Activated CD4-positive, alpha-beta T cell treated with anti-CD3 and anti-CD28 coated beads for 24 hours (primary cell): ENCODE measurements at places on chromosomes 7 and 10.

DNA sequence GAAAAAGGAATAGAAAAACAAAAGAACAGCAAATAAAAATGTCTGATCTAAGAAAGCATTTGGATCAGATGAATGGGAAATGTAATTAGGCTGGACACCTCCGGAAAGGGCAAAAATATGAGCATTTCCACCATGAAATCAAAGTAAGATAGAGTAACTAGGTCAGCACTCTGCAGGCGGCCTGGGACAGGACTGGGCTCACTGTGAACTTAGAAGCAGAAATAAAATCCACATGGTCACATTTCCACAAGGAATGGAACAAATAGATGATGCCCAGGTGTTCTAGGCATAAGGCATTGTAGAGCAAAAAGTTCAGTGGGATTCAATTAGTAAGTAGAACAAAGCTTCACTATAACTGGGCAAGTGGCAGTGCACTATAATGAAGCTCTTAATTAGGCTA, 209.9 kb upstream of the ETV1 start:
- no peak for DNase-seq

- no peak for DNase-seq
These were observed 51.5 kb downstream of the RBM17 start for GRCh38 chr10:6140141-6140841.

- no peak for DNase-seq
These were observed 13.8 kb upstream of the INPP5A start for GRCh38 chr10:132523561-132524442.

DNA sequence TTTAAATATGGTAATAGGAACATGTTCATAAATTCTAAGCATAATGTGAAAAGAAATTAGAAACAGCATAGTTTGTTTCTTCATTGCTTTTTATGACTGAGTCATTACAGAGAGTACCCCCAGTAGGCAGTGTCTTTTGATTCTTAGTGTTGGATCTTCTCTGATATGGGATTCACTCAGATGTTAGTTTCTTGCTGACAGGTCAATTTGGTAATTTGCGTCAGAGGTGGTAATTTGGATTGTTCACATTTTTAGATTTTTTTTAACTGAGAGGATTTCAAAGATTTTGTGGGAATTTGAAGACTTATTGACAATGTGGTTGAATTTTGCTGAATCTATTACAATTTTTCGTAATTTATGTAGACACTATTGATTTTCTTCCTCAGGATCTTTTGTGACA, 2.1 kb downstream of the HSPA14 start:
- DNase-seq = no peak

- DNase-seq = no peak
These were observed 1.7 kb upstream of the CYP2C9 start for GRCh38 chr10:94936721-94937120.

- DNase-seq = no peak
These were observed 266.0 kb downstream of the MAD1L1 start for GRCh38 chr7:1966631-1967200.

DNA sequence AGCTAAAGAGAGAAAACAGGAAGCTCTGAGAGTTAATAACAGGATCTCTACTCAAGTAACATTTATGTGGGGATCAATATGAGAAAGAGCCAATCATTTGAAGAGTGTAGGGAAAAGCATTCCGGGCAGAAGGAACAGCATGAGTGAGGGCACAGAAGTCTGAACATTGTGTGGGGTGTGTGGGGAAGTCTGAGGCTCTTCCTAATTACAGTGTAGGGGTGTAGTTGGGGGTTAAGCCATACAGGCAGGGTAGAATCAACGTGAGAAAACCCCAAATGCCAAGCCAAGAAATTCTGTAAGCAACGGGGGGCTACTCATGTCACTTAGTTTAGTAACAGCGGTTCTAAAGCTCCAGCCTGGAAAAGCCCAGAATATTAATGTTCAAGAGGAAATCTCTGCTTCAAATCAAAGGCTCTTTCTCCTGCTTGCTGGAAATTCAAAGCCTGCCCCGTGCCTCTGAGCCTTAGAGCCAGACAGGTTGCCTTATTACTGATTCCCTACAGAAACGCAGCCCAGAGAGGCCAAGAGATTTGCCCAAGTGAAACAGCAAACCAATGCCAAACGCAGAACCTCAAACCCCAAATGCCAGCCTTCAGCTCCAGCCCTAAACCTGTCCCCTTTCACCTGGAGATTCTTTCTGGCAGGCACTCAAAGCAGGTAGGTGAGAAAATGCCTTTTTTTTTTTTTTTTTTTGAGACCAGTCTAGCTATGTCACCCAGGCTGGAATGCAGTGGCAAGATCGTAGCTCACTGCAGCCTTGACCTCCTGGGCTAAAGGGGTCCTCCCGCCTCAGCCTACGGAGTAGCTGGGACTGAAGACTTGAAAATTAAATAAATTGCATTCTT, 36.1 kb downstream of the DNAJB12 start:
- DNase-seq = no peak

- DNase-seq = no peak
These were observed 133.9 kb downstream of the DKK1 start for GRCh38 chr10:52447931-52448353.

- DNase-seq = no peak
These were observed 3.5 kb downstream of the SKIDA1 start for GRCh38 chr10:21521751-21522533.

- DNase-seq = no peak
These were observed 639.7 kb downstream of the AUTS2 start for GRCh38 chr7:70237831-70238575.

DNA sequence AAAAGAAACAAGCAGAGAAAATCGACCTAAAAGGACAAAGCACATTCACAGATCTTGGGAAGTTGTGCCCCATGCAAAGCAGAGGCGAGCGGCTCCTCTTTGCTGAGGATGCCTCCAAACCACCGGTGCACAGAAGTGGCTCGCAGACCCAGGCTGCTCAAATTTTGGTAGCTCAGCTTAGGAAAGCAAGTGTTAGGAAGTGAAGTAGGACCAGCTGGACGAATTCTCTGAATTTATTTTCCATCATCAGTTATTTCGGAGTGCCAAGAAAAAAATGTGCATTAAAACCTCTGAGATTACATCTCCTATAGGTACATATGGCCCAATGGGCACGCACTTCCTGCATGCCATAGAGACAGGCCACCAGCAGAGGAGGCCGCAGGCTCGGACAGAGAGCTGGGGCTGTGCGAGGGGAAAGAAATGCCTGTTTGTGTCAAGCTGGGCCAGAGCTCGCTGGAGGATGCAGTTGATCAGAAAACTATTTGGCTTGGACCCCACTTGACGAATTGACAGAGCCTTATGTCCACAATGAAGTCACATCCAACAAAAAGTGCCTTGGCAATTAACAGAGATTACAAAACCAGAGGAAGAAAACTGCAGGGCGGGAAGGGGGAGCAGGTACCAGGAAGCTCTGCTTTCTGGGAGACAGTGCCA, 122.3 kb upstream of the LYZL2 start:
- no peak for DNase-seq

DNA sequence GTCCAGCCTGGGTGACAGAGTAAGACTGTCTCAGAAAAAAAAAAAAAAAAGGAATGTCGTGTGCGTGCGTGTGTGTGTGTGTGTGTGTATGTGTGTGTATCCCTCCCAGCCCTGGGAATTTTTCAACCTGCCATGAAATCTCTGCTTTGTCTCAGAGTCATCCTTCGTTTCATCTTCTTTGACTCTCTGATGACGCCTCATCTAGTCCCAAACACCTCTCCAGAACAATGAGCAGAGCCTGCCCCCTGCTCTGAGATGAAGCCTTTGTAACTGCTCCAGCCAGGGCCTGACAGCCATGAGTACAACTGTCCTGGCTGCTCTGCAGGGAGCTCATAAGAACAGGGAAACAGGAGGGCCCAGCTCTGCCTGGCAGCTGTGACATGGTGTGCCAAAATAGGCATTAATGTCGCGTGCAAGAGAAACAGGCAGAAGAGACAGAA, 149.5 kb downstream of the FAM107B start:
- DNase-seq = no peak

GRCh38 chr7:116551692-116552091, 26.9 kb downstream of the CAV1 start:
- DNase-seq = no peak

DNA sequence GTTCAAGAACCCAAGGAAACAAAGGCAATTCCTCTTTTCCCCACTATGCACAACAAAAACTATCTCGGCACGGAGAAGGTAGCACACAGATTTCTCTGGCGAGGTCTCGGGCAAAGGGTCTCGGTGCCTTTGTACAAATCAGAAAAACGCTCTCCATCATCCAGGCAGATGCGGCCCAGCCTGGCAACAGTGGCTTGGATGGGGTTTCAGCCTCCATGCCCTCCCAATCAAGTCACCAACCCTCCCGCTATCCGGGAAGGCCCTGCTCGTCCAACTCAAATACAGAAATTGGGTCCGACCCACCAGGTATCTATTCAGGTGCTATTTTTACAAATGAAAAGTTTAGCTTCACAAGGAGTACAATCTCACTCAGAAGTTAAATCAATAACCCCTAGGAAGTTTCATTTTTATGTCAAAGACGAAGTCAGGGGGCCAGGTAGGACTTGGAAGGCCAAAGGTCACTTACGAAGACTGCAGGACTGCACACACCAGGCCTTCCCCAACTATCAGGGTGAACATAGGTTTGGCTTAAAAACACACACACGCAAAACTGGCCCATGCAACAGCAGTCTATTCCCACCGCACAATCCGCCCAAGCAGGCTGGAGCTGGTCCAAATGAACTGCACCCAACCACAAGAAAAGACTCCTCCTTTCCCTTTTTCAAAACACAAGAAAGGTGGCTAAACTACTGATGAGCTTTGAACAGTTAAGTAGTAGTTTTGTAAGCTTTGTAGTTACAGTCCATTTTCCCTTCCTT, 43.0 kb downstream of the GNA12 start:
- no peak for DNase-seq

DNA sequence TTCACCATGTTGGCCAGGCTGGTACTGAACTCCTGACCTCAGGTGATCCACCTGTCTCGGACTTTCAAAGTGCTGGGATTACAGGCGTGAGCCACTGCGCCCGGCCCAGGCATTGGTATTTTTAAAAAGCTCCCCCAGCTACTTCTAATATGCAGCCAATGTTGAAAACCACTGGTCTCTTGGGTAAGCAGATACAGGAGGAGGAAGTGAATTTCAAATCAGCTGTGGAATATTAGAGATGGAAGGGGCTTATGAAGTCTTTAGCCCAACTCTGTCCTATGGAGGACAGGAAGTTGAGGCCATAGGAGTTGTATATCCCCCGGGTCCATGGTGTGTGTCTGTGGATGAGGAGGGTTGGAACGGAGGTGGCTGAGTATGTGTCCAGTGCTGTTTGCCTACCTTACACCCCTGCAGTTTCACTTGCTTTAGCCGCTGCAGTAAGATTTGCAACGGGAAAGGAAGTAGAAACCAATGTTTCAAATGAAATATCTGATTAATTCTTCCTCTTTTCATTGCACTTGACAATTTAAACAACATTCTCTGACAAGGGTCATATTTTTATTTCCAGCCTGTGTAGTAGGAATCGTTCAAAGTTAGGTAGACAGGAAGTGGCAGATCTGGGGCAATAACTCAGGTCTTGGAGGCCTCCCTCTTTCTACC, 3.4 kb downstream of the PDE6C start:
- DNase-seq = no peak

GRCh38 chr10:119378737-119379067, 163.8 kb downstream of the RGS10 start:
- no peak for DNase-seq

DNA sequence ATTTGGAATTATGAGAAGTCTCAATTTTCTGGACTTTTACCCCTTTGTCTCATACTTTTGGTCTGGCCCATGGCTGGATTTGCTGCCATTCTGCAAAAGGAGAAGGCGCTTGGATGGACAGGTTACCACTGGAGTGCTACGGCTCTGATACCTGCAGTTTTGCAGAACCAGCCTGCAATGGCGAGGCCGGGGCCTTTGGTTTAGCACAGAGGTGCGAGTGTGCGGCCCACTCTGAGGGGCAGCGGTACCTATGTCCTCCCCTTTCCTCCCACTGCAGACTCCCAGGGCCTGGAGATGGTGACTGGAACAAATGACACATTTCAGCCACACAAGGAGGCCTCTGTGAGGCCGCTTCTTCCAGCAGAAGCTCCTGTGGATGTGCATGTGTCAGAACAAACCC, 11.9 kb downstream of the ZNF777 start:
- DNase-seq = no peak

- DNase-seq = no peak
These were observed 1.4 kb downstream of the PTF1A start for GRCh38 chr10:23193435-23194074.
